CD4-positive, alpha-beta T cell (primary cell): ENCODE measurements at places on chromosomes 3 and 15.

- peaks cover 4% of the 10 kb centered on the region for H3K27me3 ChIP-seq
- no peak for DNase-seq
- H3K27ac ChIP-seq: no peak within 1 kb of the TSS
- no peaks in the 10 kb centered on the region for H3K36me3 ChIP-seq
- H3K4me3 ChIP-seq: no peak within 1 kb of the TSS
Observed at GRCh38 chr3:167653760-167654159, at the start of gene WDR49. TSS of gene WDR49 (minus strand) at chr3:167653942. CDS start at chr3:167653425, 517 bp downstream.

DNA sequence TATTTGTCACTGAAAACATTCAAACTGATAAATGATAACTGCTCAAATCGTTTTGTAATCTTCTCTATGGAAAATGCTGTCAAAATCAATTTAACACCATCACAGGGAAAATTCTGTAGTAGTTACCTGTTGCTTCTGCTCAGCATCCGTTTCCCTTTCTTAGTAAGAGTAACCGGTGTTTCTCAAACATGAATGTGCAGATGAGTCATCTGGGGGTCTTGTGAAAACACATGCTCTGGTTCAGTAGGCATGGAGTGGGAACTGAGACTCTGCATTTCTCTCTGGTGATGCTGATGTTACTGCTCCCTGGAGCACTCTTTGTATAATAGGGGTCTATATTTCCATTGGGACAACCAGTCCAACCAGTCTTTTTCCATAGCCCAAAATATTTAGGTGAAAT lies 145.1 kb downstream of the SEMA6D start:
- no peak overlapping the region for H3K27ac ChIP-seq
- H3K4me1 ChIP-seq: no peaks in the 10 kb centered on the region
- H3K4me3 ChIP-seq: no peak overlapping the region
- H3K27me3 ChIP-seq: no peaks in the 10 kb centered on the region

DNA sequence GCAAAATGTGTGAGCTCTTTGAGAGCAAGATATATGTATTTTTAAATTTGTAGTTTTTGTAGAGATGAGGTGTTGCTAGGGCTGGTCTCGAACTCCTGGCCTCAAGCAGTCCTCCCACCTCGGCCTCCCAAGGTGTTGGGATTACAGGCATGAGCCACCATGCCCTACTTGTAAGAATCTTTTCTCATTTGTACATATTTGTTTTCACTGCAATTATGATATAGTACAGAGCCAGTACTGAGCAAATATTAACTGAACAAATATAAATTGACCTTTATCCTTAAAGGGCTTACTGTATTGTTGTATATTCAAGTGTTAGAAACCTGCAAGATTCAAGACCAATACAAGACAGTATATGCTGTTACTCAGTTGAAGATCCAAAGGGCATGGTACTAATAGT lies 53.4 kb downstream of the GTF2E1 start:
- H3K27me3 ChIP-seq: no peaks in the 10 kb centered on the region
- no peaks in the 10 kb centered on the region for H3K4me1 ChIP-seq
- H3K36me3 ChIP-seq: no peaks in the 10 kb centered on the region
- H3K27ac ChIP-seq: no peak overlapping the region
- no peak for DNase-seq

GRCh38 chr15:94927003-94927402 lies 695.6 kb downstream of the MCTP2 start:
- H3K36me3 ChIP-seq: no peaks in the 10 kb centered on the region
- H3K27me3 ChIP-seq: no peaks in the 10 kb centered on the region
- no peak overlapping the region for H3K27ac ChIP-seq
- no peak overlapping the region for H3K4me3 ChIP-seq

DNA sequence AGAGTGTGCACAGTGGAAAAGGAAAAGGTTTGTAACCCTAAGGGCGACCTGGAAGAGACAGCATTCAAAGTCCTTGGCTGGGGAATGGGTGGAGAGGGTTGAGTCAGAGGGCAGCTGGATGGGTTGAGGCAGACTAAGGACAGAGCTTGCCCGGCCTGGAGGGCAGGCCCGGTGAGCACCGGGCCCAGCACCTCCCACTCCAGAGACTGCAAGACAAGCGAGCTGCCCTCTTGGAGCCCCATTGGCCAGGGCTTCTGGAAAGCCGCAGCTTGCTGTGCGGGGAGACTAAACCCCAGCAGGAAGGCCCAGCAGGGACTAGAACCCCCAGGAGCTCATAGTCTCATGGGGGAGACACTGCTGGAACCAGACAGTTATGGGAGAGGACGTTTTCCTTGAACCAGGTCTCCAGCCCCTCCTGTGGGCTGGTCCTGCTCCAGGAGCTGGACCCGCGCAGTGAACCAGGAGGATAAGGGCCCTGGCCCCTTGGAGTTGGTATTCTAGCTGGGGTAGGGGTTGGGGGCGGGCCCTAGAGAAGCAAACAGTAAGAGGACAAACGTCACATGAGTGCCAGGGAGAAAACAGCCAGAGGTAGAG lies 59.1 kb downstream of the RGMA start:
- no peaks in the 10 kb centered on the region for H3K27me3 ChIP-seq
- H3K36me3 ChIP-seq: peaks cover 17% of the 10 kb centered on the region
- no peak overlapping the region for H3K27ac ChIP-seq
- DNase-seq: no peak

DNA sequence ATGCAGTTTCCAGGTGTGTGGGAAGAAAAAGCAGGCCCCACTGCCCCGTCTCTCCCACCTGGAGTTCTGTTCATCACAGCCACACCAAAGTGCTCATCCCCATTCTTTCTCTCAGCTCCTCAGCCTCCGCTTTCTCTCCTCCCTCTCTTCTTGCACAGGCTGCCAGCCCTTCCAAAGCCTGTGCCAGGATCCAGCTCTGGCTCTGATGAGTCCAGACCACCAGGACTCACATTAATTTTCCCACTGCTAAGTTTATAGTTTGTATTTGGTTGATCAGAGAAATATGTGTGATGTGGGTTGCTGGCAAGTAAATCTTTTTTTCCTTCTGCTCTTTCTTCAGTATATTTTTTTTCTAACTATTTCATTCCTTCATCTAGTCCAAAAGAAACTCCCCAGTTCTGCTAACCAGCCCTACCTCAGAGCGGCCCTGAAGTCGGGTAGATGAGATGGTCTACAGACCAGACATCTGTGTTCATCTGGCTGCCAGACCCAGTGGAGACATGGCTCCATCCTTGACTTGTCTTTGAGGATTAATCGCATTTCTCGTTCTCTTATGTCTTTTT lies 49.8 kb downstream of the BOC start:
- DNase-seq: no peak
- no peaks in the 10 kb centered on the region for H3K36me3 ChIP-seq
- no peak overlapping the region for H3K4me3 ChIP-seq
- no peaks in the 10 kb centered on the region for H3K4me1 ChIP-seq
- H3K27me3 ChIP-seq: no peaks in the 10 kb centered on the region

GRCh38 chr15:89401631-89402517 lies 67.2 kb upstream of the POLG start:
- DNase-seq: no peak
- H3K27me3 ChIP-seq: peaks cover 88% of the 10 kb centered on the region
- no peak overlapping the region for H3K27ac ChIP-seq

DNA sequence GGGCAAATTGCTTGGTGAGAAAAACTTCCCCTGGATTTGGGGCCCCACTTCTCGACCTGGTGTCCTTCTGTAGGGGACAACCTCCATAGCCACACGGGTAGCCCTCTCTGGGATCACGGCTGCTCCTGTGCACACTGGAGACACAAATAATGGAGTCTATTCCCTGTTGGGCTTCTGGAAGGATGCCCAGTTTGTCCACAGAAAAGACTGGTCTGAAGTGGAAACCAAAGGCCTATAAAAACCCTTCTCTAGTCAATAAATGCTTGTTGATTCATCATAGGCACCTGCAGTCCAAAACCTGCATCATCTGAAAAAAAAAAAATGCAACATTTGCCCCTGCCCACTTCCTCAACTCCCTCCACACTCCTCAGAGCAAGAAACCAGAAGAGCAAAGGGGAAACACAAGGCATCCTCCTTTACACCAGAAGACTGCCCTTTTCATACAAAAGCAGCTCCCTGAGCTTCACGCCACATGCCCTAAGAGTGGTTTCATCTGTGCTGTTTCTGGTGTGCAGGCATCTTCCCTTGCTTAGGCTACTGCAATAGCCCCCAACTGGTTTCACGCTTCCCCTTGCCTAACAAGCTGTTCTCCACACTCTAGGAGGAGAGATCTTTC lies 36.3 kb downstream of the SRGAP3 start:
- H3K4me3 ChIP-seq: no peak overlapping the region
- no peaks in the 10 kb centered on the region for H3K36me3 ChIP-seq
- no peak for DNase-seq
- no peaks in the 10 kb centered on the region for H3K27me3 ChIP-seq
- H3K27ac ChIP-seq: no peak overlapping the region

DNA sequence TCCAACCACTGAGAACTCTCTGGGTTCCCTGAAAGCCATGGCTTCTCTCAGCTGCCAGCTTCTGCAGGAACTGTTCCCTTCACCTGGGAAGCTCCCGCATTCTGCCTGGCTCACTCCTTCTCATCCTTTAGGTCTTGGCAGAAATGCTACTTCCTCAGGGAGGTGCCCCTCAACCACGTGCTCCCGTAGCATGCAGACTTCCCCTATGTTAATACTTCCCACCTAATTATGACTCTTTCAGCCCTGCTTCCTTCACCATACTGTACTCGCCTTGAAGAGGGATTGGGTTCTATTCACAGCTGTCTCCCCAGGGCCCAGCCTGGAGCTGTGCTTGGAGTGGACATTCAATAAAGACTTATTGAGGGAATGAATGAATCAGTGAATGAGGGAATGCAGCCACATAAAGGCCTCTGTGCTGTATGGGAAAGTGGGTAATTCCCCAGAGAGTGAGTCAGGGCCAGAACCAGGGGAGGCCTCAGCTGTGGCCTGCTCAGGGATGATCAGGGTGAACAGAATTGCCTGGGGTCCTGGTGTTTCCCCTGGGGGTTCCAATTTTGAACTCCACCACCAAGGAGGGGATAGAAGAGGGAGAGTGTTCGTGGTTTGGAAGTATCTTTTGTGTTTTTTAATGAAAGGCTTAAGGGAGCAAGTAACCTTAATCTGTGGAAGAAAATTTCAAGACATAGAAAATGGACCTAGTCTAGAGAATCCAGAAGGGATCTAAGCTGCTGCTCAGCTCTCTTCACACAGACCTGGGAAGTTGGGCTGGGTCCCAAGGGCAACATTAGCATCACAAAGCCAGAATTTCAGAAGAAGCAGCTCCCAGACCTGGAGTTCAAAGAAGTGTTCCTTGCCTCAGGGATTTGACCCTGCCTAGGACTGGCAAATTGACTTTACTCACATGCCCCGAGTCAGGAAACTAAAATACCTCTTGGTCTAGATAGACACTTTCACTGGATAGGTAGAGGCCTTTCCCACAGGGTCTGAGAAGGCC lies 14.6 kb upstream of the FAM107A start:
- no peak for DNase-seq
- H3K27me3 ChIP-seq: peaks cover 22% of the 10 kb centered on the region
- H3K27ac ChIP-seq: no peak overlapping the region
- H3K4me1 ChIP-seq: no peaks in the 10 kb centered on the region
- H3K36me3 ChIP-seq: no peaks in the 10 kb centered on the region

GRCh38 chr15:85443046-85443445 lies 62.6 kb downstream of the AKAP13 start:
- H3K27me3 ChIP-seq: no peaks in the 10 kb centered on the region
- peaks cover 3% of the 10 kb centered on the region for H3K4me1 ChIP-seq
- H3K36me3 ChIP-seq: no peaks in the 10 kb centered on the region
- no peak overlapping the region for H3K27ac ChIP-seq

- H3K4me3 ChIP-seq: no peak overlapping the region
- H3K4me1 ChIP-seq: peaks cover 20% of the 10 kb centered on the region
- no peaks in the 10 kb centered on the region for H3K27me3 ChIP-seq
- H3K36me3 ChIP-seq: no peaks in the 10 kb centered on the region
- no peak overlapping the region for H3K27ac ChIP-seq
Observed at GRCh38 chr3:111862974-111863373, 3.9 kb downstream of the PHLDB2 start.

- no peaks in the 10 kb centered on the region for H3K27me3 ChIP-seq
- H3K27ac ChIP-seq: no peak overlapping the region
- no peak overlapping the region for H3K4me3 ChIP-seq
- H3K36me3 ChIP-seq: peaks cover 73% of the 10 kb centered on the region
Observed at GRCh38 chr15:61906961-61907752, 153.1 kb downstream of the VPS13C start.

GRCh38 chr3:119933207-119933606 lies 151.3 kb downstream of the NR1I2 start:
- peaks cover 4% of the 10 kb centered on the region for H3K4me1 ChIP-seq
- DNase-seq: no peak
- H3K27ac ChIP-seq: no peak overlapping the region

DNA sequence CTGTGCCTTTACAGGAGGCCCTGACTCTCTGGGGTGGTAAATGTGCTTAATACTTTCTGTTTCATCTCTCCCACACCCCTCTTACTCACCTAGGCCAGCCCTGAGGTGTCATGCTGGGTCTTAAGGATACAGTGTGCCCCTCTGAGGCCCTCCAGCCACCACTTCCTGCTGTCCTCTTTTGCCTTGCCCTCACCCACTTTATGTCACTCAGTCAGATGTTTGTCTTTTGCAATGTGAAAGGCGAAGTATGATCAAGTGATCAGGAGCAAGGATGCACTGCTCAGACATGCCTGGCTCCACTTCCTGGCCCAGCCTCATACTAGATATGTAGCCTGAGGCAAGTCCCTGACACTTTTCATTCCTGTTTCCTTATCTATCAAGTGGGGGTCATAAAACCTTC lies 339.0 kb upstream of the NR2E3 start:
- DNase-seq: no peak
- H3K36me3 ChIP-seq: no peaks in the 10 kb centered on the region
- no peak overlapping the region for H3K27ac ChIP-seq
- no peak overlapping the region for H3K4me3 ChIP-seq
- H3K4me1 ChIP-seq: no peaks in the 10 kb centered on the region

GRCh38 chr15:55514414-55514850 lies 6.4 kb upstream of the DNAAF4 start:
- DNase-seq: no peak
- H3K4me1 ChIP-seq: no peaks in the 10 kb centered on the region
- H3K27me3 ChIP-seq: no peaks in the 10 kb centered on the region
- no peak overlapping the region for H3K27ac ChIP-seq
- H3K4me3 ChIP-seq: no peak overlapping the region

DNA sequence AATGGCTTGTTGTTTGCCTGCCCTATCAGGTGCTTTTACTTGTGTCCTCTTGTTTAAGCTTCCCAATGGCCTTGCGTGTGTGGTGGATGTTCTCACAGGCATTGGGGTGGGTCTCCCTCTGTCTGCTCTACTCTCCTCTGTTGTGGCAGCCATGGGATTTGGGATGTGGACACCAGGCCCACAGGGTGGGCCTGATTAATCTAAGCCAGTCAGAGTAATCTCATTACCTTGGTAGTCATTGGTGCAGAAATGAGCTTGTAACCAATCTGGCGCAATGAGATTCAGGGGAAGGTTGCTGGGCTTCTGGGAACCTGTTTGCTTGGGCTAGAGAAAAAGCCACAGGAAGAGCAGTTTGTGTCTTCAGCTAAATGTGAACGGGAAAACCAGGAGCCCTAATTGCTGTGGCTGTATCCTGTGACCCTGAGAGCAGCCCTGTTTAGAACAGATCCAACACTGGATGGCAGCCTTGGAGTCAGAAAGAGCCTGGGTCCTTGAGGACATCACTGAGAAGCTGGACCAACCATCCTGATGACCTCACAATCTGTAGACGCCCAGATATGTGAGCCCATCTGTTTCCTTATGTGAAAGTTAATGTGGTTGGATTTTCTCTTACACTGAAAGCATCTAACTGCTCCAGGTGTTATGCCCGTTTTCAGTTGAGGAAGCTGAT lies 157.3 kb upstream of the UBE2E1 start:
- H3K27me3 ChIP-seq: no peaks in the 10 kb centered on the region
- H3K4me1 ChIP-seq: no peaks in the 10 kb centered on the region
- H3K27ac ChIP-seq: no peak overlapping the region
- no peak overlapping the region for H3K4me3 ChIP-seq

GRCh38 chr15:70523616-70524015 lies 239.7 kb downstream of the UACA start:
- peaks cover 28% of the 10 kb centered on the region for H3K4me1 ChIP-seq
- H3K27ac ChIP-seq: no peak overlapping the region
- H3K36me3 ChIP-seq: no peaks in the 10 kb centered on the region
